ENCODE measurements at places on chromosomes 6 and 20.

DNA sequence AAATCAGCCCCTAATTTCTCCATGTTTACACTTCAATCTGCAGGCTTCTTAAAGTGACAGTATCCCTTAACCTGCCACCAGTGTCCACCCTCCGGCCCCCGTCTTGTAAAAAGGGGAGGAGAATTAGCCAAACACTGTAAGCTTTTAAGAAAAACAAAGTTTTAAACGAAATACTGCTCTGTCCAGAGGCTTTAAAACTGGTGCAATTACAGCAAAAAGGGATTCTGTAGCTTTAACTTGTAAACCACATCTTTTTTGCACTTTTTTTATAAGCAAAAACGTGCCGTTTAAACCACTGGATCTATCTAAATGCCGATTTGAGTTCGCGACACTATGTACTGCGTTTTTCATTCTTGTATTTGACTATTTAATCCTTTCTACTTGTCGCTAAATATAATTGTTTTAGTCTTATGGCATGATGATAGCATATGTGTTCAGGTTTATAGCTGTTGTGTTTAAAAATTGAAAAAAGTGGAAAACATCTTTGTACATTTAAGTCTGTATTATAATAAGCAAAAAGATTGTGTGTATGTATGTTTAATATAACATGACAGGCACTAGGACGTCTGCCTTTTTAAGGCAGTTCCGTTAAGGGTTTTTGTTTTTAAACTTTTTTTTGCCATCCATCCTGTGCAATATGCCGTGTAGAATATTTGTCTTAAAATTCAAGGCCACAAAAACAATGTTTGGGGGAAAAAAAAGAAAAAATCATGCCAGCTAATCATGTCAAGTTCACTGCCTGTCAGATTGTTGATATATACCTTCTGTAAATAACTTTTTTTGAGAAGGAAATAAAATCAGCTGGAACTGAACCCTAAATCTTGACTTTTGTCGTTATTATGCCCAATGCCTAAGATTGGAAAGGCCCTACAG, 4.5 kb downstream of the SOX4 start:
- DNase-seq = peak; percentile 45

DNA sequence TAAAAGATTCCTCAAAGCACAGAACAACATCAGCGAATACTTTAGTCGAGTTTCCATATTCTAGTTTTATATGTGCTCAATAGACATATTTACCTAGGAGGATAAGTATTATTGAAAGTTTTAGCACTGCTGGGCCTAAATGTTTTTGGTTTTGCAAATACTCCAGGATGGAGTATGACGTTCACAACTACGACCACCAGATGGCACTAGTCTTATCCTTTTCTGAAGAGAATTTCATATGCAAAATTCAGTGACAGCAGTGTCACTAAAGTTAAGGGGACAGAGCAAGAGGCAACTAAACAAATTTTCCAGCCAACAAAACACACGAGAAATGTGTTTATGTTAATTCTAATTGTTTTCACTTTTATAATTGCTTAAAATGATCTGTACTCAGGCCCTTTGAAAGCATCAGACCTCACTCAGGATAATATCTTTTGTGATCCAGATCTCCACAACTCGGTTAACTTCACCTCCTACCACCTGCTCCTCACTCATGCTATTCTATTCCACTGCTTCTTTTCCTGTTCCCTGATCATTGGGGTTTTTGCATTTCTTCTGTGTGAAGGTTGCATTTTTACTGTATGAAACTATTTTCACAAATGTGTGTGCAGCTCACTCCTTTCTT, 220.8 kb downstream of the TRDN start:
- DNase-seq = peak; percentile 72

GRCh38 chr6:159979136-159979874, 10.4 kb downstream of the IGF2R start:
- no peak for DNase-seq

DNA sequence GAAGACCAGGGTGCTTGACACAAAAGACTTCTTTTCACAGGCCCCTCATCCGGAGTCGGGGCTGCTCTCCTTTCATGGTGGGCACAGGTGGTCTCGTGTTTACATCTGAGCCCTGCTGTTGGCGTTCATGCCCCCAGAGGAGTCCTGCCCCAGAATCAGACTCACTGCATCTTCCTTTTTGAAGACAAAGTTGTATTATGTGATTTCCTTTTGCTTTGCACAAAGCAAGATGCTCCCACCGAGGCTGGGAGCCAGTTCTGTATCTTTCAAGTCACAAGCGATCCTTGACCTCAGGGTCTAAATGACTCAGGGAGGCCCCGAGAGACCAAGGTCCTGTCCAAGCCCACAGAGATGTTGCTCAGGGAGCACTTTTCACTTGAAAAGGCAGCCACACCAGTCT, 330.5 kb downstream of the THBS2 start:
- no peak for DNase-seq
